ENCODE measurements at places on chromosomes 13 and 19.
A peak's percentile ranks its signal among the peaks of the same experiment; 100 is the strongest.

- no peak for DNase-seq
Measured at GRCh38 chr19:35592226-35592625, 6.3 kb downstream of the PMIS2 start.

DNA sequence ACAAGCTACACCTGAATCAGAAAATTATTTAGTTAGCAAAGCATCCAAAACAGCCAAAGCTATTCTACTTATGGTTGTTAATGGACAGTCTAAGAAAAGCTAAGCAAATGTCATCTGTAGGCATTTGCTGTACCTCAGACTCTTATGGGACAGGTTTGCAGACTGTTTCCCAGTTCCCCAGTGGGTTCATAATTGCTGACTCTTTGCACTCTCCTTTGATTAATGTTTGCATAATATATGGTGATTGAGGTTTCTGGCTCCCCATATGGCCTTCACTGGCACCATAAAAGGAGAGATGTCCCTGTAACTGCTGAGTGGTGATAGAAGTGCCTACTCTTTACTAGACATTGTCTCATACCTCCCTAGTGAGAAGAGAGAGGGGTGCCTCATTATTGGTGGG lies 142.1 kb downstream of the GPC6 start:
- no peak for DNase-seq

DNA sequence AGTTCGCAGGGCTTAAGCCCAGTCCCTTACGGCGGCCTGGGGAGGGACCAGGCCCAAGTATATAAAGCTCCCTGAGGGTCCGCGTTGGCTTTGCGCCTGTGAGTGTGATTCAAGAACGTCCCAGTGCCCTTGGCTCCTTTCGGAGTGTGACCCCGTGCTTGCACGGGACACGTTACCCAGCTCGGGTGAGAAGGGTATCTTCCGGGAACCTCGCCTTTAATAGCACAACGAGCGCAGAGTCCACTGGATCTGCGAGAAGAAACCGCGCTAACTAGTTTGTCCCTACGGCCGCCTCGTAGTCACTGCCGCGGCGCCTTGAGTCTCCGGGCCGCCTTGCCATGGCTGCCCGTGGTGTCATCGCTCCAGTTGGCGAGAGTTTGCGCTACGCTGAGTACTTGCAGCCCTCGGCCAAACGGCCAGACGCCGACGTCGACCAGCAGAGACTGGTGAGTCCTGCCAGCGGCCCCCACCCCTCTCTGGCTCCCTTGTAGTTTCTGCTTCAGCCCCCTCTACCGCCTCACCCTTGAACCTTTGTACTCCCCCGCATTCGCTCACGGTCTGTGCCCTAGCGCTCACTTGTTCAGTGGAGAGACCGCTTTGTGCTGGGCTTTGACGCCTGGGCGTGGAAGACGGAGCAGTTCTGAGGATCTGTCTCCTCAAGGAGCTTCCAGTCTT lies at the start of gene DNAJC15:
Gene DNAJC15, plus strand, starts transcription at position 298 of the 675 bp plus-strand sequence. Its CDS starts 41 bp downstream, at position 339.
- peak; percentile 68 for DNase-seq

GRCh38 chr19:12783849-12784393 lies 7.4 kb upstream of the JUNB start:
- DNase-seq, result no peak

GRCh38 chr13:83733293-83733692 lies 149.0 kb downstream of the SLITRK1 start:
- DNase-seq, result no peak

- DNase-seq, result no peak
Measured at GRCh38 chr13:45807520-45808099, 43.9 kb downstream of the SIAH3 start.

DNA sequence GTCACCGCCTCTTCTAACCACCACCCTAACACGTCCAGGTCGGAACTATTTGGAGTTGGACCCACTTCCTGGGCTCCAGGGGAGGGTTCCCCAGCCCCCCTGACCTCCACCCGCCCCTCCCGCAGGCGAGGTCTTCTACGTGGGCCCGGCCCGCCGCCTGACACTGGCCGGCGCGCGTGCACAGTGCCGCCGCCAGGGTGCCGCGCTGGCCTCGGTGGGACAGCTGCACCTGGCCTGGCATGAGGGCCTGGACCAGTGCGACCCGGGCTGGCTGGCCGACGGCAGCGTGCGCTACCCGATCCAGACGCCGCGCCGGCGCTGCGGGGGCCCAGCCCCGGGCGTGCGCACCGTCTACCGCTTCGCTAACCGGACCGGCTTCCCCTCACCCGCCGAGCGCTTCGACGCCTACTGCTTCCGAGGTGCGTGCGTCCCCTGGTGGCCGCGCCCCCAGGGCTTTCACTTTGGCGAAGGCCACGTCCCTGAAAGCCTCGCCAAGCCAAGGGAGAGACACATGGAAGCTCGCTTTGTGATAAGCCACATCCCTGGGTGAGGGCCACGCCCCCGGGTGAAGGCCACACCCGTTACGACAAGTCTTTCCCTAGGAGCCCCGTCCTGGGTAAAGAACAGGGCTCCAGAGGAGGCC lies 13.2 kb downstream of the NCAN start:
- DNase-seq, result peak; percentile 54

DNA sequence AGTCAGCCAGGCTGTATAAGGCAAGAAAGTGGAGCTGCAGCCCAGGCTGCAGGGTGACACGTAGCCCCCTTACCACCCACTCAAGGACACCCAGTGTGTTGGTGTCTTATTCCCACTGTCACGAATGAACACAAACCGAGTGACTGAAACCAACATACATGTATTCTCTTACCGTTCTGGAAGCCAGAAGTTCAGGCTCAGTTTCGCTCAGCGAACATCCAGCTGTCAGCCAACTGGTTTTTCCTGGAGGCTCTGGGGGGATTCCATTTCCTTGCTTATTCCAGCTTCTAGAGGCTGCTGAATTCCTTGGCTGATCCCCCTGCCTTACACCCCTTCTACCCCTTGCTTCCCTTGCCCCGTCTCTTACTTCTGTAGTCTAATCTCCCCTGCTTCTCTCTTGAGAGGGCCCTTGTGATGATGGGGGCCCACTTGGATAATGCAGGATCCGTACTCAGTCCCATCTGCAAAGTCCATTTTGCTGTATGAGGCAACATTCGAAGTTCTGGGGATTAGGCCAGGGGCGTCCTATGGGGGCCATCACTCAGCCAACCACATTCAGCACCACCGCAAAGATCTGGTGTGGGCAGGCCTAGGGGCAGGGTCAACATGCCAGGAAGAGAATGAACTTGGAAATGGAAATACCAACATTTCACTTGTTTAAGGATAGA lies 47.3 kb upstream of the MTIF3 start:
- DNase-seq, result no peak

DNA sequence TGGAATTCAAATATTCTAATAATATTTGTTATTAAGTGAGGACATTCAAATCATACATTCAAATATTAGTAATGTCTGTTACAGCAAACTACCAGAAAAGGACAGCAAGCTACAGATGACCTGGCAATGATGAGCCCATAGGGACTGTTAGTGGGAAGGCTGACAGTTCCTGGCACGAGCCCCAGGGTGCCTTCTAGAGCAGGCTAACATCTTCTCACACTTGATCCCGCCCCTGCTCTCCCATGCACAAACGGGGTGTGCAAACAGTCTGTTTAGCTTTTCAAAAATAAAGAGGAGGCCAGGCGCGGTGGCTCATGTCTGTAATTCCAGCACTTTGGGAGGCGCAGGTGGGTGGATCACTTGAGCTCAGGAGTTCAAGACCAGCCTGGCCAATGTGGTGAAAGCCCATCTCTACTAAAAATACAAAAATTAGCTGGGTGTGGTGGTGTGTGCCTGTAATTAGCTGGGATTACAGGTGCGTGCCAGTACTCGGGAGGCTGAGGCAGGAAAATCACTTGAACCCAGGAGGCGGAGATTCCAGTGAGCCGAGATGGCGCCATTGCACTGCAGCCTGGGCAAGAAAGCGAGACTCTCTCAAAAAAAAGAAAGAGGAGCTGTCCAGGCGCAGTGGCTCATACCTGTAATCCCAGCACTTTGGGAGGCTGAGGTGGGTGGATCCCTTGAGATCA lies 9.6 kb upstream of the GARRE1 start:
- DNase-seq, result no peak

GRCh38 chr13:48232420-48233045 lies 473 bp upstream of the ITM2B start:
- no peak for DNase-seq

DNA sequence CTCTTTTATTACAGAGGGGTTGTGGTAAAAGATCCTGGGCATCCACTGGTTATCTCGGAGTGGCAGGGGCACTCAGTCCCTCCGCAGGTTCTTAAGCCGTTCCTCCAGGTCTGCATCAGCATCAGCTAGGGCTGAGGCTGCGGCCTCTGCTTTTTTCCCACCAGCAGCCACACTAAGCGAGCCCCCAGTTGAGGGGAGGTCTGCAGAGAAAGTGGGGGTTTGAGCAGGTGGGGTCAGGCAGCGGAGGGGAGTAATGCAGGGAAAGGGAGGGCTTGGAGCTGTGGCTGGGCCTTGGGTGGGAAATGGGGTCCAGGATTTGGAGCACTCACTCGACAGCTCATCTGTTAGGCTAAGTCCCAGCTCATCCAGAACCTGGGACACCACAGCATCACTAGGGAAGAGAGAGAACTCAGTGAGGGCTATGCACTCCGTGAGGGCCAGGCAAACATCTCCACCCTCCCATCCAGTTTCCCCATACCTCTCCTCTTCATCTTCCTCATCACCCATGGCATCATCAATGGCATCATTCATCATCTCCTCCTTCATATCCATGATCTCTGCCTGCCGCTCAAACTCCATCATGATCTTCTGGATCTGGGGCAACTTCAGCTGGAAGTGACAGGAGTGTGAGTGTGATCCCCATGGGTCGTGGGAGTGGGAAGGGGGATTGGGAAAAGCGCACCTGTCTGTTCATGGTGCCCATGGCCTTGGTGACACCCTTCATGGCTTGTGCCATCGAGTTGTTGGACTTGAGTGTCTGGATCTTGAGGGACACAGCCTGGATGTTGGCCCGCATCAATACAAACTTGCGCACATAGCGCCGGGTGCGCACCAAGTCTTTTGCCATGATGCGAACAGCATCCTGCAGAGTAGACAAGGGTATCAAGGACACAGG lies 3.1 kb downstream of the CHMP2A start:
- DNase-seq, result no peak

GRCh38 chr19:46191972-46192371 lies 37.6 kb upstream of the IGFL1 start:
- DNase-seq, result no peak

- no peak for DNase-seq
Measured at GRCh38 chr13:40681341-40682146, 15.1 kb upstream of the FOXO1 start.
